Heart right ventricle (tissue), 16 donors: ENCODE measurements at places on chromosomes 7 and 10.

DNA sequence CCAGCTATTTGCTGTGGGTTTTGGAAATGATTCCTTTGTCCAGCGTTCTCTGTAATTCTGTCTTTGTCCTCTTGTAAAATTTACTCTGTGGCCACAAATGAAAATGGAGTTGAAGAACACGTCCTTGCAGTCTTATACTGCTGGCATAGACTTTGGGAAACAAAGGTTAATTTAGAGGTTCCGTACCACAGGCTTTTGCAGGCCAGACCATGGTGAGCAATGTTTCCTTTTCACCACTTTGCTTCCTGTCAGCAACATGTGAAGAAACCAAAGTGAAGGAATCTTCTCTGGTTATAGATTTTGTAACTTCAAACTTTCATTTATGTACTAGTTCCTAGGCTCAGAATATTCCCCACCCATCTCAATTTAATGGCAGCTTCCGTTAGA is 488.5 kb downstream of the MDFIC start:
- H3K36me3 ChIP-seq = no peaks in the 10 kb centered on the region
- no peak overlapping the region for H3K4me3 ChIP-seq
- no peak overlapping the region for H3K27ac ChIP-seq
- no peaks in the 10 kb centered on the region for H3K27me3 ChIP-seq

DNA sequence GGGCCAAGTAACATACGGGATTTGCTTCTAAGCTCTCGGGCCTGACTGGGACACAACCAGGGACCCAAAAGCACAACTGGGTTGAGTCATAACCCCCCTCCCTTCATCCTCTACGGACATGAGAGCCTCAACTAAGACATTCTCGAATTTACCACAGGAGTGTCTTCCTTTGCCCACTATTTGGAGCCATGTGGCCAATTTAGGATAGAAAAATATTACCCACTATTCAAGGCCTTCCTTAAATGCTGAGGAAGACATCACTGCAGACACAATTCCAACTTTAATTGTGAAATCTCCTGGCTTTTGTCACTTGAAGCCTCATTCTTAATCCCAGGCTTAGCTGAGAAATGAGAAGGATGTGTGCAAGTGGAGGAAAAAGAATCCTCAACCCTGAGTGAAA is 11.8 kb downstream of the CTBP2 start:
- H3K4me3 ChIP-seq = no peak overlapping the region
- no peaks in the 10 kb centered on the region for H3K27me3 ChIP-seq
- peaks cover 97% of the 10 kb centered on the region for H3K4me1 ChIP-seq

DNA sequence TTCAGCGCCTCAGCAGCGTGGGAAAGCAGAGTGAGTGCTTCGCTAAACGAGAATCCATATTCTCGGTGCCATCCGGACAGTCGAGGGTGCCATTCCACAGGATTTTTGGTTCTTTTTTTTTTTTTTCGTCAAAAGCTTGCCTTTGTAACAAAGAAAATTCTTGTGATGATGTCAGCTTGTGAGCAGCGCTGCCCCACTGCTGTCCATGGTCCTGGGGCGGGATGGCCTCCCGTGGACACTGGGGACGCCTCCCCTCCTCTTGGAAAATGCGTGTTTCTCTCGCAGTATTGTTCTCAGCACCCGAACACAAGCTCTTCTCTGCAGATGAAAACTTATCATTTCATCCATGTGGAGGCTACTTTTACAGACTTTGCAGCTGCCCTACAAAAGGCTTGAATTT is 477.4 kb downstream of the TCERG1L start:
- DNase-seq = no peak
- H3K36me3 ChIP-seq = no peaks in the 10 kb centered on the region
- no peak overlapping the region for H3K27ac ChIP-seq

DNA sequence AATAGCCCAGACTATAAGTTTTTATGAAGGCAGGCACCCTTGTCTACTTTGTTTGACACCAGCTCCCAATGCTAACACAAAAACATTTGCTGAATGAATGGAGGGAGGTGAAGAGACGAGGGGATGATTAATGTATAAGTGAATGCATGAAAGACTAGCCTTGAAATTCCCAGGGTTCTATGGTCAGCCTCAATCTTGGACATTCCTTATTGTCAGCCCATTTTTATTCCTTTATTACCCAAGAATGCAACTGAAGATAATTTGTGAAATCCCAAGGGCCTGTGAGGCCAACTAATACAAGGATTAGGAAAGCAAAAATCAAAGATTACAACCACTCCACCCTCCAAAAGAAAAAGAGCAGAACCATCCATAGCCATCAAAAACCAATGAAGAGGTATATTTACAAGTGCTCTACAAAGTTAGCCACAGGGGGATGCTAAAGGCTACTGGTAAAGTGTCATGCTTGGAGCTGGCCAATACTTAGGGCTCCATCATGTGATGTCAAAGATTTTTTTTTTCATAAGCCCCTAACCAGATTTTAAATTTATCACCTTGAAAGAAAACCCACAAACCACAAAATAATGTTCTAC is 40.0 kb upstream of the ASAH2 start:
- no peak overlapping the region for H3K4me3 ChIP-seq
- H3K27me3 ChIP-seq = no peaks in the 10 kb centered on the region
- H3K27ac ChIP-seq = no peak overlapping the region
- no peaks in the 10 kb centered on the region for H3K36me3 ChIP-seq
- H3K4me1 ChIP-seq = peaks cover 6% of the 10 kb centered on the region

DNA sequence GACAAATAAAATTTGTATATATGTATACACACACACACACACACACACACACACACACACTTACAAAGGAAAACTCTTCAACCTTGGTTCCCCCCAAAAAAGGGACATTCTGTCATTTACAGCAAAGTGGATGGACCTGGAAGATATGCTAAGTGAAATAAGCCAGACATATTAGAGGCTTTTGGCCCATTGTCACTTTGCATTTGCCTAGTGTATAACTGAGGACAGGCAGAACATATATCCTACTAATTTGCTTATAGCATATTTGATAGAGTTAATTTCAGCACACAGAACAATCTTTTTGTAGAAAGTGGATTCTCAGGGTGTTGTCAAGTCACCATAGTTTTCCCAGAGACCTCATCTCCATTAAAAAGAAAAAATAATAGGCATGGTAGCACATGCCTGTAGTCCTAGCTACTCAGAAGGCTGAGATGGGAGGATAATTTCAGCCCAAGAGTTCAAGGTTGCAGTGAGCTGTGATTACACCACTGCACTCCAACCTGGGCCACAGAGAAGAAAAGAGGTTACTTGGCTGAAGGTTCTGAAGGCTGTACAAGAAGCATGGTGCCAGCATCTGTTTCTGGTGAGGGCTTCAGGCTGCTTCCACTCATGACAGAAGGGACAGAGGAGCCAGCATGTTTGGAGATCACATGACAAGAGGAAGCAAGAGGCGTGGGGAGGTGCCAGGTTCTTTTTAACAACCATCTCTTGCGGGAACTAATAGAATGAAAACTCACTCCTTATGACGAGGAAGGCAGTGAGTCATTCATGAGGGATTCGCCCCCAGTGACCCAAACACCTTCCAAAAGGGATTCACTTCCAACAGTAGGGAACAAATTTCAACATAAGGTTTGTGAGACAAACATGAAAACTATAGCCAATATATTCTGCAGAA is 135.6 kb downstream of the TMEM168 start:
- H3K4me1 ChIP-seq = no peaks in the 10 kb centered on the region
- no peaks in the 10 kb centered on the region for H3K36me3 ChIP-seq
- no peak overlapping the region for H3K4me3 ChIP-seq
- DNase-seq = no peak
- no peaks in the 10 kb centered on the region for H3K27me3 ChIP-seq

GRCh38 chr7:115417662-115418061 is 495.8 kb downstream of the MDFIC start:
- no peak overlapping the region for H3K27ac ChIP-seq
- H3K36me3 ChIP-seq = no peaks in the 10 kb centered on the region
- no peaks in the 10 kb centered on the region for H3K27me3 ChIP-seq
- no peak overlapping the region for H3K4me3 ChIP-seq
- H3K4me1 ChIP-seq = no peaks in the 10 kb centered on the region
- DNase-seq = no peak

DNA sequence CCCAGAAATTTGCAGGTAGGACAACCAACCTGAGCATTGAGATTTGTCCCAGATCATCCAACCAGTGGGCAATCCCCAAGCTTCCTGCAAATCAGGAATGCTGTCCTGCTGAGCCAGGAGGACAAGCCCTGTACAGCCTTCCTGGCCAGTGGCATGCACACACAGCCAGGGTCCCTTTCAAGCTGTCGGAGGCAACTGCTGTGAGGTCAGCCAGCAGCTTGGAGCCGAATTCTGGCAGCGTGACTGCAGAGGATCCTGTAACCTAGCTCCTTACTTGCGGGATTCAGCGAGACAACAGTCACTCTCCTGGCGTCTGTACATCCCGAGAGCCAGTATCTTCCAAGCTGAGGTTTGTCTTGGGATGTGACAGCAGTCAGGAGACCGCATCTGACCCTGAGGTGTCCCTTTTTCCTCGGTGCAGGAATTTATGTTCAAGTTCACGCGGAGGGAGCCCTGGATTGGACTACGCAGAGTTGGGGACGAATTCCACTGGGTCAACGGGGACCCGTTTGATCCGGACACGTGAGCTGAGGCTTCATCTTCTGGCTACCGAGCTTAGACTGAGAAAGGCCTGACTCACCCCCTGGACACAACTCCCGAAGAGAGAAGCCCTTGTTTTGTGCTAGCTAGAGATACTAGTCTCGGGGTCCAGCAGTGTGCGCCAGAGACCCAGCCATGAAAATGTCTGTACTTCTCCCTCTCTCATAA is 18.3 kb downstream of the CLEC2L start:
- no peaks in the 10 kb centered on the region for H3K4me1 ChIP-seq
- H3K36me3 ChIP-seq = no peaks in the 10 kb centered on the region
- DNase-seq = no peak
- H3K27me3 ChIP-seq = no peaks in the 10 kb centered on the region
- no peak overlapping the region for H3K4me3 ChIP-seq

DNA sequence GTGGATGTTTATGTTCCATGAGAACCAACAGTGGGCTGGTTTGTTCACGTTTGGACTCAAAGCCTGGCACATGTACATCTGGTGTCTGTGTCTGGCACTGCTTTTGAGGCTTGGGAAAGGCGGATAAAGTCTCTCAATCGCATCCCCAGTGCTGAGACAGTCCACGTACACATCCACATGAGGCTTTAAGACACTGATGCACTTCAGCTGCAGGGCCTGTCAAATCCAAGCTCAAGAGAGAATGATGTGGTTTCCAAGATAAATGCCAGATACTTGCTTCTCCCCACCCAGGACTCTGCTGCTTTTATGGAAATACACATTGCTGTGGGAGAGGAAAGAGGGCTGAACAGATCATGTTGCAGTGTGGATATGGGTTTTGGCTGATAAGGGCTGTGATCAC is 178.4 kb downstream of the ADARB2 start:
- H3K4me1 ChIP-seq = no peaks in the 10 kb centered on the region
- H3K27ac ChIP-seq = no peak overlapping the region
- DNase-seq = no peak
- H3K4me3 ChIP-seq = no peak overlapping the region
- H3K36me3 ChIP-seq = no peaks in the 10 kb centered on the region

DNA sequence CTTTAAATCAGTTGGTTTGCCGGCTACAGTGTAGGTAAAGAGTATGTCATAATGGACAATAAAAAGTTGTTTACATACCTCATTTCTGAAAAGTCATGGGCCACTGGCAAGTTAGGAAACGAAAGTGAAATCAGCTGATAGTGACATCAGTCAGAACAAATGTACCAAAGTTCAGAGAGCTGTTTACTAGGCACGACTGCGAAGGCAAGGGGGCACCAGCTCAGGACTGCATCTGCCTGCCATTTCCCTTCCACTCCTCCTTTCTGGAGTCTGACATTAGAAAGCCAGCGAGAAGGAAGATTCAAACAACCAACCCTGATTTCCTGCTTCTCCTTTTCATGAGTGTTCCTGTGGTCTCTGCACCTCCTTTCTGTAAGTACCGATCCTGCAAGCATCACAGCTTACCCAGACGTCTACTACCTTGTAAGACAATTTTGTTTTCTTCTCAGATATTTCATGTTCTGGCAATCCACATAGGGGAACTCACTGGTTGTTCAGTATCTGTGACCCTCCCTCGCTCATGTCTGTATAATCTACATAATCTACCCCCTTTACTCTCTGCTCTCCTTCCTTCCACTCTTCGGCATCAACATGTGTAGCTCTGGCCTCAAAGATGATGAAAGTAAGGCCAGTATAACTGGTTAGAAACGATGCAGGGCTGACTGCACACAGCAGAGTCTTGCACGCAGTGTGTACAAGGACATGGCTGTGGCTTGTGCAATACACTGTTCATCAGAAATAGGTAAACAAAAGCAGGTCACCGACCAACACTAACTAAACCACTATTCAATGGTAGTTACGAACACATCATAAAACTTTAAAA is at the start of gene TMEM140:
TMEM140 (plus strand) TSS at position 174 of the 823 bp plus-strand sequence. CDS start 16,370 bp downstream, outside the sequence.
- H3K27ac ChIP-seq = peak within 1 kb of the TSS; percentile 87
- H3K4me1 ChIP-seq = peaks cover 6% of the 10 kb centered on the region
- H3K36me3 ChIP-seq = no peaks in the 10 kb centered on the region

- H3K4me1 ChIP-seq = peaks cover 24% of the 10 kb centered on the region
- H3K27ac ChIP-seq = peak overlapping the region; percentile 83
- peaks cover 32% of the 10 kb centered on the region for H3K27me3 ChIP-seq
- no peaks in the 10 kb centered on the region for H3K36me3 ChIP-seq
- DNase-seq = peak; percentile 85
Observed at GRCh38 chr7:143882604-143883078, 19.3 kb downstream of the TCAF1 start.

- H3K27me3 ChIP-seq = no peaks in the 10 kb centered on the region
- H3K27ac ChIP-seq = no peak overlapping the region
Observed at GRCh38 chr7:35992436-35992835, 160.6 kb upstream of the EEPD1 start.

GRCh38 chr7:159063046-159063840 is 81.4 kb downstream of the VIPR2 start:
- no peaks in the 10 kb centered on the region for H3K36me3 ChIP-seq
- peaks cover 26% of the 10 kb centered on the region for H3K4me1 ChIP-seq
- H3K27ac ChIP-seq = no peak overlapping the region
- H3K4me3 ChIP-seq = no peak overlapping the region
- no peak for DNase-seq

- H3K4me3 ChIP-seq = no peak overlapping the region
- no peak for DNase-seq
- H3K36me3 ChIP-seq = no peaks in the 10 kb centered on the region
- no peaks in the 10 kb centered on the region for H3K27me3 ChIP-seq
Observed at GRCh38 chr10:46220187-46220586, 66.6 kb upstream of the ANTXRL start.

- H3K27me3 ChIP-seq = no peaks in the 10 kb centered on the region
- no peak for DNase-seq
- H3K4me3 ChIP-seq = no peak overlapping the region
- H3K4me1 ChIP-seq = no peaks in the 10 kb centered on the region
- H3K36me3 ChIP-seq = peaks cover 58% of the 10 kb centered on the region
Observed at GRCh38 chr10:421170-421569, 268.3 kb downstream of the DIP2C start.

DNA sequence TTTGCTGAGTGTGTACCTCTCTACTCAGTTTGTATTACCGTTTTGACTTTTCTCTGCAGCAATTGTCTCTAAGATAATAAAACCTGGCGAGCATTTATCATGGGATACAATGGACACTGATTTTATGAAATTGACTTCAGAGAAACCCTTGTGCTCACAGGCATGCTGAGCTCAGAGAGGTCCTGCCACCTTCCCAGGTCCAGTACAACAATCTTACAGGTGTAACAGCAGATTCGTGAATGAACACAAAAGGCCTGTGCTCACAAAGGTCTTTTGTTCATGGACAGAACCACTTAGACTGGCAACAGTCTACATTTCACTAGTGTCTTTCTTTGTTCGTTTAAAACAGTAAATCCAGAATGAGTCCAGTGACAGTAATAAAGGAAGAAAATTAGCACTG is 43.2 kb downstream of the HECW1 start:
- no peaks in the 10 kb centered on the region for H3K36me3 ChIP-seq
- peaks cover 21% of the 10 kb centered on the region for H3K27me3 ChIP-seq
- no peak for DNase-seq
